ENCODE measurements at places on chromosomes 11 and 22.

DNA sequence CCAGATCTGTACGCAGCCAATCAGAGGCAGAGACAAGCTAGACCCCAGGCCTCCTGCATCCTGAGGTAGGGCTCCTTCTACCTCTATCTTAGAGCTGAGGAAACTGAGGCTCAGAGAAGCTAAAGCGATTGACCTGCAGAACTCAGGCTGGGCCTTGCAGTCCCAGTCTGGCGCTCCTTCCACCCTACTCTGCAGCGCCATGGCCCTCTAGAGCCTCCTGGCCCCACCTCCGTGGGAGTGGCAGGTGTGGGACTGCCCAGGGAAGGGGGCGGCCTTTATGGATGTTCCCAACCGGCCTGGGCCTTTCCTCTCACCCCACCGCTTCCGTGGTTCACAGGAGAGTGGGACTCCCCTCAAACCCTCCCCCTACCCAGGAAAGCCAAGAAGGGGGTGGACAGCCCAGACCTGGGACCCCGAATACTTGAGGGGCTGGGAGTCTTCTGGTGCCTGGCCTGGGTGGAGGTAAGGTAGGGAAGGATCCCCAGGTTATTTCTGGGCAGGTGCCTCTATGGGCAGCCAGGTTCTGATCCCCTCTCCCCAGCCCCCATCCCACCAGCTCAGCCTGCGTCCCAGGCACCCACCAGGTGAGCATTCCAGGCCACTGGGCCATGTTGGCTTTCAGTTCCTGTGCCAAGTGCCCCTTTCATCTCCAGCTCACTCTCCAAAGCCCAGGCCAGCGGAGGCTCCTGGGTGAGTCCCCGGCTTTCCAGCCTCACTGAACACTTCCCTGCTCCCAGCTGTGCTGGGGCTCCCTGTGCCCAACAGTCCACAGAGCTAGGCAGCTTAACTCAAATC is 3.0 kb downstream of the WNT11 start:
- no peak for DNase-seq

GRCh38 chr11:69599502-69599901 is 41.5 kb upstream of the CCND1 start:
- no peak for DNase-seq

- DNase-seq: no peak
These were observed 47.4 kb downstream of the APOL3 start for GRCh38 chr22:36113121-36113520.

- no peak for DNase-seq
These were observed 72.5 kb downstream of the GLYATL1 start for GRCh38 chr11:59011655-59012397.

- DNase-seq: no peak
These were observed 38.2 kb downstream of the BRD1 start for GRCh38 chr22:49789289-49790141.

DNA sequence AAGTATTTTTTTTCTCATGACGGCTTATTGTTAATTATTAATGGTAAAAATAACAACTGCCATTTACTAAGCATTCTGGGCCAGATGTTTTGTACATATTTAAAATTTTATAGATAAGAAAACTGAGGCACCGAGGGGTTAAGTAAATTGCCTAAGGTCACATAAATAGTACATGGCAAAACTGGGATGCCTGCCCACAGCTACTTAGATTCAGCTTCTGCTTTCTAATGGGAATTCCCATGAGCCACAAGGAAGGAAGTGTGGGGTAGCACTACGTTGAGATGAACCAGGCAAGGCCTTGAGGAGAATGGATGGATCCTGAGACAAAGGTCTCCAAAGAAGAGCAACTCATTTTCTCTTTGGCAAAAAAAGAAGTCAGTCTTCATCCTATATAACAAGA is 11.9 kb upstream of the PHF21A start:
- no peak for DNase-seq

- DNase-seq: no peak
These were observed 250.6 kb upstream of the PLET1 start for GRCh38 chr11:112511271-112511670.

DNA sequence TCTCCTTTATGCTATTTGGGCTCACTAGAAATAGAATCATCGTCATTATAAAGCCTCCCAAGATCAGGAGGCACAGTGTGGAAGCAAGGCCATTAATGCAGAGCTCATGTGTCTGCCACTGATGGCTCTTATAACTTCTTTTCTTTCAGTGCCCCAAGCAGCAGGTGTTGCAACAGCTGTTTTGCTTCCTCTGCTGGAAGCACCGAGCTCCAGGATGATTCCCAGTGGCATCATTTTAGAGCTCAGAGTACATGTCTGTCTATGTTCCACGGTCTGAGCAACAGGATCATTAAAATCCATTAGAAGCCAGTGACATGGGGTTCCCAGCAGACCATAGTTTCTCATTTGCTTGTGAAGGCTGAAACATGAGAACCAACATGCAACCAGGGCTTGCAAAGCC is 803.0 kb upstream of the FAT3 start:
- no peak for DNase-seq

GRCh38 chr11:12161603-12162350 is 51.4 kb downstream of the MICAL2 start:
- no peak for DNase-seq

GRCh38 chr11:130411223-130411622 is 17.2 kb downstream of the ADAMTS8 start:
- DNase-seq: no peak

DNA sequence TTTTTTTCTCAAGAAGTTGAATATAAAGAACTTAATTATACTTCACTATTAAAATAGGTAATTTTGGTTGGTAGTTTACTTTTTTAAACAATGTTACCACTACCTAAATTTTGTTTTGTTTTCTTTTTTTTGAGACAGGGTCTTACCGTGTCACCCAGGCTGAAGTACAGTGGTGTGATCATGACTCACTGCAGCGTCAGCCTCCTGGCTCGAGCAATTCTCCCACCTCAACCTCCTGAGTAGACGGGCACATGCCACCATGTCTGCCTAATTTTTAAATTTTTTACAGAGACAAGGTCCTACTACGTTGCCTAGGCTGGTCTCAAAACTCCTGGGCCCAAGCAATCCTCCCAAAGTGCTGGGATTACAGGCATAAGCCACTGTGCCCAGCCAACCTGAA is 17.6 kb downstream of the SPCS2 start:
- DNase-seq: no peak

DNA sequence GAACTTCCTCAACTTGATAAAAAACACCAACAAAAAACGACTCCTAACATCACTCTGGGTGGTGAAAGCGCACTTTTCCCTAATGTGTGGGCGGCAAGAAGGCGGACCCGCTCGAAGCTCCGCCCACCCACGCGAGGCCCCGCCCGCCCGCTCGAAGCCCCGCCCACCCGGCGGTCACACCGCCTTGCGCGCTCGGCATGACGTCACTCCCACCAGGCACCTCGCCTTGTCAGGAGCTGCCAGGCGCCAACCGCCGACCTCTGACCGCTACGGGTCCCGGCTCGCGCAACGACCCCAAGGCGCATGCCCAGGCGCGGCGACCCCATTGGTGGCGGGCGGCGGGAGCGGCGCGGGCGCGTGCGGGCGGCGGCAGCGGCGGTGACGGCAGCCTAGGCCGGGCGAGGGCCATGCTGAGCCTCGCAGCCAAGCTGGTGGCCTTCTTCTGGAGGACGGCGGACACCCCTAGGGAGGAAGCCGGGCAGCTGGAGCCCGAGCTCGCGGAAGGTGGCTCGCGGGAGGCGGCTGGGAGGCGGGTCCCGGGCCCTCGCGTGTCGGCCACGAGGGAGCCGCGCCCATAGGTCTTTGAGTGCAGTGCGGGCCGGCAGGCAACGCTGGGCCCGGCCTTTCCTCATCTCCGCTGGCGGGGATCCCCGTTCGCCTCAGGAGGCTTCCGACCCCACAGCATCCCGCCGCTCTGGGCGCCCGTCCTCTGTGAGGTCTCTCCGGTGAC is at the start of gene MOV10L1:
MOV10L1 (plus strand) TSS at position 325 of the 730 bp plus-strand sequence; CDS start at position 408, 83 bp downstream.
- DNase-seq: no peak

Data from stimulated activated CD4-positive, alpha-beta T cell treated with anti-CD3 and anti-CD28 coated beads, TNF-alpha, amount 100 ng/mL, for 24 hours (primary cell).